ENCODE measurements at places on chromosomes 6 and 20. TPM values are rescaled to one million over a fixed set of nuclear protein-coding genes. Genes with fewer than 3 reads are reported as not detected.
A peak's percentile ranks its signal among the peaks of the same experiment; 100 is the strongest.

Gene PDE10A
- polyA plus RNA-seq = not detected

Gene MYBL2
- polyA plus RNA-seq = not detected

Gene EPPIN
- polyA plus RNA-seq = not detected

- peaks cover 3% of the 10 kb centered on the region for H3K27me3 ChIP-seq
- peaks cover 2% of the 10 kb centered on the region for H3K4me1 ChIP-seq
- H3K4me3 ChIP-seq = no peak overlapping the region
Observed at GRCh38 chr6:25946631-25947030, 16.0 kb upstream of the TRIM38 start.

DNA sequence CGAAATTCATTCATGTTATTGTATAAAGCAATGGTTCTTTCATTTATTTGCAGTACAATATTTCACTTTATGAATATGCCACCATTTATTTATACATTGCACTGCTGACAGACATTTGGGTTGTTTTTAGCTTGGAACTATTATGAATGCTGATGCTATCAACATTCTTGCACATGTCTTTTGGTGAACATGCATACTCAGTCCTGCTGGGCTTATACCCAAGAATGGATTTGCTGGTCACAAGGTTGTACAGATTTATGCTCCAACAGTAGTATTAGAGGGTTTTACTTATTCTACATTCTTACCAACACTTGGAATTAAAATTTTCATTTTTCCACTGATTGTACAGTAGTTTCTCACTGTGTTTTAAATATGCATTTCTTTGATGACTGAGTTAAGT is 126.2 kb downstream of the PTPRK start:
- no peaks in the 10 kb centered on the region for H3K4me1 ChIP-seq
- DNase-seq = no peak
- H3K4me3 ChIP-seq = no peak overlapping the region
- no peak overlapping the region for H3K27ac ChIP-seq
- no peaks in the 10 kb centered on the region for H3K36me3 ChIP-seq

GRCh38 chr20:10388597-10388996 is 45.4 kb downstream of the MKKS start:
- H3K4me1 ChIP-seq = no peaks in the 10 kb centered on the region
- no peak overlapping the region for H3K4me3 ChIP-seq
- H3K27ac ChIP-seq = no peak overlapping the region
- peaks cover 7% of the 10 kb centered on the region for H3K27me3 ChIP-seq
- DNase-seq = no peak

- H3K4me3 ChIP-seq = no peak overlapping the region
- no peaks in the 10 kb centered on the region for H3K36me3 ChIP-seq
- no peak for DNase-seq
- H3K4me1 ChIP-seq = no peaks in the 10 kb centered on the region
Observed at GRCh38 chr6:109893606-109894005, 84.5 kb upstream of the GPR6 start.

- no peak overlapping the region for H3K27ac ChIP-seq
- H3K27me3 ChIP-seq = no peaks in the 10 kb centered on the region
- no peak for DNase-seq
- no peaks in the 10 kb centered on the region for H3K4me1 ChIP-seq
- no peaks in the 10 kb centered on the region for H3K36me3 ChIP-seq
- no peak overlapping the region for H3K4me3 ChIP-seq
Observed at GRCh38 chr6:133743621-133744020, 145.3 kb upstream of the TCF21 start.

- H3K27ac ChIP-seq = peak overlapping the region; percentile 11
- H3K4me3 ChIP-seq = no peak overlapping the region
- H3K27me3 ChIP-seq = no peaks in the 10 kb centered on the region
- H3K4me1 ChIP-seq = peaks cover 17% of the 10 kb centered on the region
- peak; percentile 66 for DNase-seq
Observed at GRCh38 chr20:50478162-50478990, 31.8 kb upstream of the PTPN1 start.

- peaks cover 4% of the 10 kb centered on the region for H3K27me3 ChIP-seq
- no peaks in the 10 kb centered on the region for H3K36me3 ChIP-seq
- H3K4me3 ChIP-seq = no peak overlapping the region
- no peak for DNase-seq
- H3K27ac ChIP-seq = no peak overlapping the region
Observed at GRCh38 chr6:18632670-18633410, 245.7 kb downstream of the RNF144B start.

DNA sequence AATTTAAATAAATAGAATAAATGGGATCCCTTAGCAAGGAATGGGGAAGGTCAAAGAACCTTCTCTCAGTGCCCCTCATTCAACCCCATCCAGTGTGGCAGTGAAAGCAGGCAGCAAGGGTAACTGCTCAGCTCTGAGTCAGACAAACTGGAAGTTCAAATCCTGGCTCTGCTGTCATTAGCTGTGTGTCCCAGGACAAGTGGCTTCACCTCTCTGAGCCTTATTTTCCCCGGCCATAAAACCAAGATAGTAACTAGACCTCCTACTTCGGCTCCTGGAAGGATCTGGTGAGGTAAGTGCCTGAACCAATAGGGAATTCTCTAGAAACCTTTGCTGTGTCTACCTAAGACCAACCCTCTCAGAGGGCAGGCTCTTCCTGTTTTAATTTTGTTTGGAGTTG is 4.1 kb downstream of the GHRH start:
- H3K36me3 ChIP-seq = no peaks in the 10 kb centered on the region
- H3K4me1 ChIP-seq = no peaks in the 10 kb centered on the region
- H3K4me3 ChIP-seq = no peak overlapping the region
- peaks cover 11% of the 10 kb centered on the region for H3K27me3 ChIP-seq

GRCh38 chr6:168949981-168950857 is 303.4 kb downstream of the THBS2 start:
- H3K36me3 ChIP-seq = no peaks in the 10 kb centered on the region
- DNase-seq = no peak
- no peaks in the 10 kb centered on the region for H3K4me1 ChIP-seq
- no peak overlapping the region for H3K27ac ChIP-seq
- no peak overlapping the region for H3K4me3 ChIP-seq
- H3K27me3 ChIP-seq = peaks cover 2% of the 10 kb centered on the region

DNA sequence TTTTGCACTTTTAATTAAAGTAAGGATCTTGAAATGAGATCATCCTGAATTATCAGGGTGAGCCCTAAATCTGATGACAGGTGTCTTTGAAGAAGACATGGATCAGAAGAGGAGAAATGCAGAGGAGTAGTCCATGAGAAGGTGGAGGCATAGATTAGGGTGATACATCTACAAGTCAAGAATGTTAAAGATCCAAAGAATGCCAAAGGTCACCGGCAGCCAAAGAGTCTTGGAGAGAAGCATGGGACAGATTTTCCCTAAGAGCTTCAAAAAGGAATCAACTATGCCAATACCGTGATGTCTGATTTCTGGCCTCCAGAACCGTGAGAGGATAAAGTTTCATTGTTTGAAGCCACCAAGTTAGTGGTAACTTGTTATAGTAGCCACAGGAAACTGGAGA is 59.0 kb upstream of the THEMIS start:
- no peaks in the 10 kb centered on the region for H3K4me1 ChIP-seq
- H3K4me3 ChIP-seq = no peak overlapping the region
- no peaks in the 10 kb centered on the region for H3K36me3 ChIP-seq
- H3K27ac ChIP-seq = no peak overlapping the region
- peaks cover 3% of the 10 kb centered on the region for H3K27me3 ChIP-seq

GRCh38 chr6:11404081-11404480 is 133.5 kb upstream of the TMEM170B start:
- no peaks in the 10 kb centered on the region for H3K27me3 ChIP-seq
- no peak for DNase-seq
- H3K27ac ChIP-seq = no peak overlapping the region
- H3K36me3 ChIP-seq = peaks cover 3% of the 10 kb centered on the region
- no peak overlapping the region for H3K4me3 ChIP-seq
- H3K4me1 ChIP-seq = peaks cover 16% of the 10 kb centered on the region

DNA sequence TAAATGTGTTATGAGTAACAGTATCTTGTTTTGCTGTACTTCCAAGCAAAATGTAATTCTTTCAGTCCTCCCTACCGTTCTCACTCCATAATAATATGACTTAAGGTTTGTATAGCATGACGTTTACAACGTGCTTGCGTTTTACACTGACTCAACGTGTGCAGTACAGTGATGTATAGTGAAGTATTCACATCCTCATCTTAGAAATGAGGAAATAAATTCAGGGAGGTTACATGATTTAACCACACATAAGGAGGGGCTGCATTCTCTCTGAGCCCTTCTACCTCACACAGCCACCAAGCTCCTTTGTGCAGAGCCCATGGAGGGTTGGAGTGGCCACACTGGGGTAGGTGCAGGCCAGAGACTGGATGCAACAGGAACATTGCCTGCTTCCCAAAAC is 164.5 kb downstream of the MTHFD1L start:
- peaks cover 6% of the 10 kb centered on the region for H3K4me1 ChIP-seq
- H3K36me3 ChIP-seq = peaks cover 8% of the 10 kb centered on the region
- no peak overlapping the region for H3K4me3 ChIP-seq
- no peak overlapping the region for H3K27ac ChIP-seq

DNA sequence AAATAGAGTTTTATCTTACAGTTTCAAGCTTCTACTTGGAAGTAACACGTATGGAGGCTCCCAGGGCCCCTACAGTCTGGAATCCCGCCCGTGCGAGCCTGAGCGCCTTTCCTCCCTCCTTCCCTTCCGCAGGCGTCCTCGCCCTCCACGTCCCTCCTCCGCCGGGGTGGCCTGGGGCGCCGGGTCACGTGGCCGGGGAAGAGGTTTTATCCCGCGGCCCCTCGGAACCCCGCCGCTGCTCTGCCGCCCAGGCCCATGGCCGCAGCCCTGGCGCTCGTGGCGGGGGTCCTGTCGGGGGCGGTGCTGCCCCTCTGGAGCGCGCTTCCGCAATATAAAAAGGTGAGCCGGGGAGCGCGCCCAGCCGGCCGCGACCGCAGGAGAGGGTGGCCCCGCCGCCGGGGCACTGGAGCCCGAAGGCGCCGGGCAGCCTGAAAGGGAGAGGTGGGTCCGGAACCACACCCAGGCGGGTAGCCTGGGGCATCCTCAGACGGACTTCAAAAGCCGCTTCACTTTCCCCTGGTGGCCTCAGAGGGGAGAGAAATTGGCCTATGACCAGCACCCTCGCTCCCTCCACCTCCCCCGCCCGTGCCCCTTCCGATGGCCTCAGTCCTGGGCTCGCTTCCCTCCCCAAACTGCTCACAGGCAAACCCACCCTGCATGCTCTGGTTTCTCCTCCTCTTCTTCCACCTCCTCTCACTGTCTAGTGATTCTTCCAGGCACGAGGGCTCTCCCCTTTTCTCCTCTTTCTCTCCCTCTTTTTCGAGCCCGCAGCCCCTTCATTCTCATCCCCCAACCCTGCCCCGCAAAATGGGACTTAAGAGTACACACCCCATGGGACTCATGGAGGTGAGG is at the start of gene CLPSL2:
CLPSL2 (plus strand) TSS at position 235 of the 852 bp plus-strand sequence; CDS start at position 256, 21 bp downstream.
- no peaks in the 10 kb centered on the region for H3K36me3 ChIP-seq
- no peak for DNase-seq
- H3K27ac ChIP-seq = no peak within 1 kb of the TSS
- no peaks in the 10 kb centered on the region for H3K4me1 ChIP-seq
- H3K27me3 ChIP-seq = peaks cover 8% of the 10 kb centered on the region

- no peaks in the 10 kb centered on the region for H3K27me3 ChIP-seq
- peaks cover 7% of the 10 kb centered on the region for H3K36me3 ChIP-seq
- DNase-seq = no peak
- peak overlapping the region; percentile 50 for H3K27ac ChIP-seq
Observed at GRCh38 chr6:41047745-41048732, 5.0 kb upstream of the APOBEC2 start.

GRCh38 chr6:135328136-135328535 is 147.0 kb downstream of the MYB start:
- no peak for DNase-seq
- peaks cover 1% of the 10 kb centered on the region for H3K27me3 ChIP-seq
- no peak overlapping the region for H3K27ac ChIP-seq
- H3K4me1 ChIP-seq = peaks cover 17% of the 10 kb centered on the region
- no peaks in the 10 kb centered on the region for H3K36me3 ChIP-seq
- H3K4me3 ChIP-seq = no peak overlapping the region

DNA sequence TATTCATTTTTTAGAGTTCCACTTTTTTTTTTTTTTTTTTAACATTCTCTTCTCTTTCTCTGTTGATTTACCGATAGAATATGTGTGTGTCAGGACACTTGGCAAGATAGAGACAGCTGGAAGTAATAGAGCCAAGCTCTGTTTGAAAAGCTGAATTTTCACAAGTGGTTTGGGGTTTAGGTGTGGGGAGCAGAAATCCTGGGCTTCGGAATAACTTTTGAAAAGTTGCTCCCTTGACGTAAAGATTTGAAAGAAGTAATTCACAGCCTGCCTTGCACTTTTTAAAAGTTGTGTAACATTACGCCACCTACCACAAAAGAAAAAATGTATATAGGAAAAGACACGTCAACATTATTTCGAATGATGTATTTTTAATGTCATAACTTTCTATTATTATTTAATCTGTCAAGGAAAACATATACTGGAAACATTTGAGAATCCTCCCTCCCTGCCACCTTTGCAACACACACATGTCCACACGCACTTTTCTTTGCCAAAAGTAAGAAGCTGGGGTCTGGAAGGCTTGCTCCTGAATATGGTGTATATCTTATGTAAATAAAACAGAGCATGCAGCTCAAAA is 917.9 kb downstream of the KIF16B start:
- H3K27me3 ChIP-seq = no peaks in the 10 kb centered on the region
- DNase-seq = no peak
- H3K27ac ChIP-seq = no peak overlapping the region
- no peaks in the 10 kb centered on the region for H3K36me3 ChIP-seq
- H3K4me3 ChIP-seq = no peak overlapping the region

DNA sequence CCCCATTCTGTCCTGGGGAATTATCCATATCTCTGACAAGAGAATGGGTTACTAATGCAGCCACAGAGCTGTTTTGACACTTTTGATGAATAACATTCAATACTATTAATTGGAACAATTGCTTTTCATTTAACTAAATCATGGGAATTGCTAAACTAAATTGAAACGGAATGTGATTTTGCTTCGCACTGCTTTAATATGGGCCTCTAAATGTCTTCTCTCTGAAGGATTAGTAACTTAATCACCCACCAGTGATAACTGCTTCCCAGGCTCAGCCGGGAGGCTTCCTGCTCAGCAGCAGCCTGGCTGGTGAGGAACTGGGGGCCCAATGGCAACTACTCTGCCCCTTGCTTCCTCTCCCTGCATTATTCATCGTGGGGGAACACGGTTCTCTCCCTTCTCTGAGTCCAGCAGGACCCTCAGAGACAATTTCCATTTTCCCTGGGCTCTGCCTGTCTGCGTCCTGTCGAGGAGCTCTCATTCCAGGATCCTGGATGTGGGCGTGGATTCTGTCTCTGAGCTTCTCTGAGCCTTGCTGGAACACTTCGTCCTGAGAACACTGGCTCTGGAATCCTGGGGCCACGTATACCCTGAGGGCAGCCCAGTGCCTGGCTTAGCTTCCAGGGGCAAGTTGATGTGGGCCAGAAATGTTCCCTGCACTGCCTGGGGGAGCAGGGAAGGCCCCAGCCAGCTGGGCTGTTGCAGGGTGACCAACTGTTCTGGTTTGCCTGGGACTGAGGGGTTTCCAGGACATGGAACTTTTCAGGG is 308.9 kb downstream of the DHX35 start:
- H3K4me1 ChIP-seq = no peaks in the 10 kb centered on the region
- H3K36me3 ChIP-seq = no peaks in the 10 kb centered on the region
- H3K4me3 ChIP-seq = no peak overlapping the region

- H3K4me3 ChIP-seq = no peak overlapping the region
- no peak overlapping the region for H3K27ac ChIP-seq
- H3K36me3 ChIP-seq = no peaks in the 10 kb centered on the region
- H3K27me3 ChIP-seq = peaks cover 11% of the 10 kb centered on the region
- no peaks in the 10 kb centered on the region for H3K4me1 ChIP-seq
Observed at GRCh38 chr6:33945931-33946330, 142.1 kb upstream of the MLN start.

- no peak overlapping the region for H3K4me3 ChIP-seq
- no peaks in the 10 kb centered on the region for H3K36me3 ChIP-seq
- H3K27ac ChIP-seq = no peak overlapping the region
- DNase-seq = peak; percentile 79
Observed at GRCh38 chr6:42901538-42901957, 14.3 kb upstream of the PTCRA start.
